Suprapubic skin (tissue), 4 donors: ENCODE measurements at places on chromosomes 6 and 20.

DNA sequence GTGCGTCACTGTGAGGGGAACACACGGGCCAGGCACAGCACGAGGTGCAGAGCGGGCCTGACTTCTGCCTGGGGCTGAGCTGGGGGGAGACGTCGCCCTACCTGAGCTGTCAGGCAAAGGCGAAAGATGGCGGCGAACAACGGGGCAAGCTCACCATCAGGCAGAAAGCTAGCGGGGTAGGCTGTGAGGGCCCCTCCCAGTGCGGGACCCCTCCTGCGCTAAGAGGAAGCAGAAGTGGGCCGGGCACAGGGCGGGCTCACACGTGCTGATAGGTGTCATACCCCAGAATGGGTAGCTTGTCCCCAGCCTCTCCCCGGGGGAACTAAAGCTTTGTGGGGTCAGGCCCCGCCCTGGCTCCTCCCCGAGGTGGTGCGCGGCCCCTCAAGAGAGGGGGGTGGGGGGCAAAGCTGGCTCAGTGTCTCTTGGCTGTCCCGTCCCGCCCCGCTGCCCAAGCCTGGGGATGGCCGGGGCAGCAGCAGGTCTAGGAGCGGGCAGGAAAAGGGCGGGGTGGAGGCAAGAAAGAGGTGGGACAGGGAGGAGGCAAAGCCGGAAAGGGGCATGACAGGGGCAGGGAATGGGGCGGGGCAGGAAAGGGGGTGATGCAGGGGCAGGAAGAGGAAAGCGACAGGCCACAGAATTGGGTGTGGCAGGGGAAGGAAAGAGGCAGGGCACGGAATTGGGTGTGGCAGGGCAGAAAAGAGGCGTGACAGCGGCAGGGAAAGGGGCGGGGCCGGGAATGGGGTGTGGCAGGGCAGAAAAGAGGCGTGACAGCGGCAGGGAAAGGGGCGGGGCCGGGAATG lies 14.7 kb downstream of the UCKL1 start:
- no peaks in the 10 kb centered on the region for H3K27me3 ChIP-seq
- no peak overlapping the region for H3K4me3 ChIP-seq
- peaks cover 24% of the 10 kb centered on the region for H3K4me1 ChIP-seq
- peak overlapping the region; percentile 53 for H3K27ac ChIP-seq
- DNase-seq: peak; percentile 87
- peaks cover 67% of the 10 kb centered on the region for H3K36me3 ChIP-seq

DNA sequence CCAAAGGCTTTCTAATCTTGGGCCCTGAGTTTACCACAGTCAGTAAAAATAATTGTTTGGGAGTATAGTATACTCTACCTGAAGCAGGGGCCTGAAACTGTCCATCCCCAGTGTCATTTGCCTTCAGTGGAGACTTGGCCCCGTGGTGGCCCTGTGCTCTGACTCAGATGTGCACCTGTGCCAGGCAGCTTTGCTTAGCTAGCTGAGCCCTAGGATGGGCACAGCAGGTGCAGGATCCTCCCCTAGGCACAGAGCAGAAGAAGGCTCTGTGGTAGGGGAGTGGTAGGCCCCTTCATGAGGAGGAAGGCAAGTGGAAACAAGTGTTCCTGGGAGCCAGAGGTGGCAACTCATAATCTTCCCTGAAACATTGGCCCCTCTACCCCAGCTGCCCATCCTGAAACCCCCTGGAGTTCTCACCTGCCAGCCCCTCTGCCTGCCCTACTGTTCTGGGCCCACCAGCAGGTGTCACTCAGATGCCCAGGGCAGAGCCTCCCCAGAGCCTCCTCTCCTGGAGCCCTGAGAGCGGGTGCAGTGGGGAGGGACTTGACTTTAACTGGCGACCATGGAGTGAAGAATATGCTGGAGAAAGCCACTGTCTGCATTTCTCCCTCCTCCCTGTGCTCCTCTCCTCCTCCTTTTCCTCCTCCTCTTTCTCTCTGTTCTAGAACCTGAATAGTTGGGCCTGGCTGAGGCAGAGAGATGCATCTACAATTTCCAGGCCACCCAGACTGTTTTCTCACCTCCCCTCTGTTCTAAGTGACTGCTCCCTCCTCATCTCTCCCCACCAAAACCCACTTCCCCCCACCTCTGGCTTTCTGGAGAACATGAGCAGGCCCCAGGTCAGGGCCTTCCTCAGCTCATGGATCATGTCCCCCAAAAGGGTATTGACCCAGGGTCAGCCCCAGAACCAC lies 2.9 kb downstream of the CPNE5 start:
- peaks cover 8% of the 10 kb centered on the region for H3K27me3 ChIP-seq
- peaks cover 38% of the 10 kb centered on the region for H3K4me1 ChIP-seq
- H3K4me3 ChIP-seq: no peak overlapping the region
- no peaks in the 10 kb centered on the region for H3K36me3 ChIP-seq
- no peak overlapping the region for H3K27ac ChIP-seq

GRCh38 chr6:137156650-137157049 lies 16.8 kb downstream of the IL22RA2 start:
- no peaks in the 10 kb centered on the region for H3K36me3 ChIP-seq
- no peak overlapping the region for H3K4me3 ChIP-seq
- H3K27me3 ChIP-seq: no peaks in the 10 kb centered on the region
- no peak overlapping the region for H3K27ac ChIP-seq

GRCh38 chr6:98579941-98580340 lies 254.4 kb upstream of the POU3F2 start:
- no peaks in the 10 kb centered on the region for H3K4me1 ChIP-seq
- H3K27me3 ChIP-seq: no peaks in the 10 kb centered on the region

DNA sequence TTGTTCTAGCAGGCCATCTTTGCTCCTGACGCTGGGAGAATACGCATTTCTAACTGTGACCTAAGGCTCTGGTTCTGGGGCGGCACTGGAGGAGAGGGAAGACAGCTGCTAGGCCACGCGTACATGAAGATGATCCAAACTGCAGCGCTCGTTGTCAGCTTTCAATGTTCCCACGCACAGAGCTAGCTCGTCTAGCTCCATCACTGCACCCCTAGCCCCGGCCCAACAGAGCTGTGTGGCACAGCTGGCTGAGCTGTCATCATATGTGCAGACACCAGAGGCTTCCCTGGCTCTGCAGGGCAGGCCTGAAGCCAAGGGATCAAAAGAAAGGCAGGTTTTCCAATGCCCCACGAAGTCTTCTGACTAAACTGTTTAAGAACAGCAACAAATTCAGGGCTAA lies 124.7 kb downstream of the IRF4 start:
- H3K4me3 ChIP-seq: no peak overlapping the region
- H3K27me3 ChIP-seq: no peaks in the 10 kb centered on the region

- H3K27me3 ChIP-seq: no peaks in the 10 kb centered on the region
- H3K4me3 ChIP-seq: no peak overlapping the region
- H3K4me1 ChIP-seq: peaks cover 30% of the 10 kb centered on the region
- DNase-seq: no peak
- H3K27ac ChIP-seq: no peak overlapping the region
Measured at GRCh38 chr20:37711001-37711400, 17.2 kb downstream of the CTNNBL1 start.

DNA sequence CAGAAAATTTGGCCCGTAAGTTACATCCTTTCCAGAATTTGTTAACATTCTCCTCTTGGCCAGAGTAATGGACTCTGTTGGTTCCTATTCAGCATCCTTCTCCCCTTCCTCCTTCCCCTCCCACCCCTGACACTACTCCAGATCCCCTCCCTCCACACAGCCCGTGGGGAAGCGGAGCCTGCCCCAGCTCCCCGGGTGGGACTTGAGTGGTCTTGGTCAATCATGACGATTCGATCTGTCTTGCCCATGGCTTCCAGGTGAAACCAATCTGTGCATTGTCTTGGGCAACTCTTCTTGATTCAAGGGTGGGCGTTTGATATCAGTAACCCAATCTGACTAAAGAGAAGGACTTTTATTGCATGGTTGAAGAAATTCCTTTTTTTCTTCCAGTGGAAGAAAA lies 143.9 kb downstream of the ANKRD60 start:
- no peaks in the 10 kb centered on the region for H3K4me1 ChIP-seq
- H3K36me3 ChIP-seq: no peaks in the 10 kb centered on the region
- no peak overlapping the region for H3K4me3 ChIP-seq

DNA sequence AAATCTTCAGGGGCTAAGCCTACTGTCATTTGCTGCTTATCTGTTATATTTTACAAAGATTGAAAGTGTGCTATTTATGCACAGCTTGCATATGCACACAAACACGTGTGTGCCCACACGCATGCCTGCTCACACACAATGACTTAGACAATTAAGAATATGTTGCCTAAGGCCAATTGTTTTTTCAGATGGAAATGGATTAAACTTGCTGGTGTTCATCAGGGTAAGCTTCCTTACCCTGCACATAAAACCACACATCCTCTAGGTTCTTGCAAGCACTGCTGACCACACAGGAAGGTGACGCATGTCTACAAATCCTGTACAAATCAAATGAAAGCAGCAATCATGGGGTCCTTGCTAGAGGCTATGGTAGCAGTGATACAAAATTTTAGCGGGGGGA lies 58.4 kb downstream of the GJA10 start:
- no peak for DNase-seq
- peaks cover 6% of the 10 kb centered on the region for H3K4me1 ChIP-seq
- no peak overlapping the region for H3K27ac ChIP-seq
- H3K36me3 ChIP-seq: peaks cover 10% of the 10 kb centered on the region
- no peak overlapping the region for H3K4me3 ChIP-seq

GRCh38 chr6:30322527-30323501 lies 3.9 kb upstream of the TRIM39 start:
- no peaks in the 10 kb centered on the region for H3K27me3 ChIP-seq
- H3K27ac ChIP-seq: no peak overlapping the region
- peaks cover 37% of the 10 kb centered on the region for H3K4me1 ChIP-seq
- H3K36me3 ChIP-seq: no peaks in the 10 kb centered on the region
- no peak for DNase-seq
- H3K4me3 ChIP-seq: no peak overlapping the region

DNA sequence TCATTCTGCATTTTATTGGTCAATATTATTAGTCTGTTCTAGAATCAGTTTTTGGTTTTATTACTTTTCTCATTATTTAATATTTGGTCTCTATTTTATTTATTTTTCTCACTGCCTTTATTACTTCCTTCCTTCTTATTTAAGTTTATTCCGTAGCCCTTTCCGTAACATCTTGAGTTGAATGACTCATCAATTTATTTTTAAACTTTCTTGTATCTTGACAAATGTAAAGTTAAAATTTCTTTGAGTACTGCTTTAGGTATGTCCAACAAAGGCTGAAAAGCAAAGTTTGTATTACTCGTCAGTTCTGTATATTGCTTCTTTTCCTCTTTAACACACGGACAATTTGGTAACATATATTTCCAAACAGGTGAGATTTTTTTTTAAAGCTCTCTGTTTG lies 192.0 kb downstream of the CD109 start:
- no peaks in the 10 kb centered on the region for H3K36me3 ChIP-seq
- no peak for DNase-seq
- H3K4me3 ChIP-seq: no peak overlapping the region

DNA sequence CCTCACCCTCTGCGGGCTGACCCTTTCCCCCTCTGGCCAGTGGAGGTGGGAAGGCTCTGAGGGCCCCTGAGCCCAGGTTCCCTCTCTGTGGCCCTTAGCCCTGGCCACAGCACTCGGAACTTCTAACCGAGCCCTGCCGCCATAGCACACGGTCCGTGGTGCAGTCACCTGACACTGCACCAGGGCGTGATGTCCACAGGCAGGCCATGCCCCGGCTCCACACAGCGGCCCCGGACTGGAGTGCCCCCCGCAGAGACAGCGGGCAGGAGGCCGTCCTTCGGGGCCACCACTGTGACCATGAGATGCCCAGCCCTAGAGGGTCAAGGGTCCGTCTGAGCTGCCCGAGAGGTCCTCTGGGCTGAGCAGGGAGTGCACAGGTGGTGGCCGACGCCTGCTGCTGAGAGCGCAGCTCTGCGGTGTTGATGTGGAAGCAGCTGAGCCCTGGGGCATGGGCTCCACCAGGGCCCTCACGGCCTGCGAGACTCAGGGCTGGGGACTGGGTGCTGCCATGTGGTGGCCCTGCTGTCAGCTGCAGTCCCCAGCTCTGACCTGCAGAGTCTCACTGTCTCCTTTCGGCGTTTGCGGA lies 11.2 kb upstream of the BHLHE23 start:
- H3K36me3 ChIP-seq: no peaks in the 10 kb centered on the region
- H3K4me1 ChIP-seq: no peaks in the 10 kb centered on the region
- peaks cover 99% of the 10 kb centered on the region for H3K27me3 ChIP-seq
- H3K4me3 ChIP-seq: no peak overlapping the region
- H3K27ac ChIP-seq: no peak overlapping the region

DNA sequence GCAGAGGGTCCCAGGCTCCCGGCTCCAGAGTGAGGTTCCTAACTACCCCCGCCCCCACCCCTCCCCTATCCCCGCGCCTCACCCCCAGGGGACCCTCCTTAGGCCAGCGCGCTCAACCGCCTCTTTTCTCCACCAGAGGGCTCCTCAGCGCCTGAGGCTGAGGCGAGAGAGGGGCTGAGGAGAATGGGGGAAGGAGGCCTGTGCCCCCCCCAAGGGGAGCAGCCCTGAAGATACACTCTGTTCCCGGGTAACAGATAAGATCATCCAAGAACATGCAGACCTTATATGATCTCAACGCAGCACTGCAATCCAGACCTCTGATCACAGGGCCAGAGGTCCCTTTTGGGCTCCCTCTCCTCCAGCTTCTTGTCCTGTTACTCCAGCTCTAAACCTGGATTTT lies 43.3 kb upstream of the MRPS10 start:
- H3K27ac ChIP-seq: peak overlapping the region; percentile 57
- peaks cover 26% of the 10 kb centered on the region for H3K36me3 ChIP-seq
- no peak for DNase-seq
- H3K4me3 ChIP-seq: peak overlapping the region; percentile 13
- H3K27me3 ChIP-seq: no peaks in the 10 kb centered on the region
- H3K4me1 ChIP-seq: peaks cover 28% of the 10 kb centered on the region
